Hypothalamus (tissue), 51 donors: ENCODE measurements at places on chromosomes 13 and 19.

GRCh38 chr13:59119475-59119874 lies 1044.3 kb downstream of the DIAPH3 start:
- no peak for DNase-seq

GRCh38 chr13:97535614-97536013 lies 101.6 kb downstream of the RAP2A start:
- no peak for DNase-seq

GRCh38 chr13:112688560-112689302 lies 1.1 kb upstream of the ATP11A start:
- no peak for DNase-seq

DNA sequence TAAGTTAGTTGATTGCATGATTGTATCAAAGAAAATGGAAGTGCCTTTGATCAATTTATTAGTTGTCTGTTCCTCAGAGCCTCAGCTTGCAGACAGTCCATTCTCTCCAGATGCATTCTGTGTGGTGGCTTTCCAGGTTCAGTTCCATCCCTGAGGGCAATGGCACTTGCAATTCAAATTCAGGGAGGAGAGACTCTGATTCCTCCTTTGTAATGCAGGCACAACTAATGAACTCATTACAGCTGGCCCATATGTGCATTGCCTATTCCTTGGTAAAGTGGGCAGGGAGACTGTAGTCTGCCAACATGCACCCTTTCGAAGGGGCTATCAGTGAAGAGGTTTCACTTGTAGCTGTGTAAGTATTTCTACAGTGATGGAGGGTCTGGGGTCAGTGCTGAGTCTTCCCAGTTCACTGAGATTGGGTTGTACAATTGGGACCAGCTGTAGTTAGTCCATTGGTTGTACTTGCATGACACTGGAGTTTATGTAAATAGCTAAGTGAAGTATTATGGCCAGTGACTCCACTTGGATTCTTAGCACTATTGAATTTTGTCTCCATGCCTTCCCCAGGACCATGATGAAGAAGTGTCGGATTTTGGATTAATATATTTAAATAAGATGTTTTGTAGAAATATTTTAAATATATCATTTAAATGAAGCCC lies 401.7 kb downstream of the GPC6 start:
- no peak for DNase-seq

DNA sequence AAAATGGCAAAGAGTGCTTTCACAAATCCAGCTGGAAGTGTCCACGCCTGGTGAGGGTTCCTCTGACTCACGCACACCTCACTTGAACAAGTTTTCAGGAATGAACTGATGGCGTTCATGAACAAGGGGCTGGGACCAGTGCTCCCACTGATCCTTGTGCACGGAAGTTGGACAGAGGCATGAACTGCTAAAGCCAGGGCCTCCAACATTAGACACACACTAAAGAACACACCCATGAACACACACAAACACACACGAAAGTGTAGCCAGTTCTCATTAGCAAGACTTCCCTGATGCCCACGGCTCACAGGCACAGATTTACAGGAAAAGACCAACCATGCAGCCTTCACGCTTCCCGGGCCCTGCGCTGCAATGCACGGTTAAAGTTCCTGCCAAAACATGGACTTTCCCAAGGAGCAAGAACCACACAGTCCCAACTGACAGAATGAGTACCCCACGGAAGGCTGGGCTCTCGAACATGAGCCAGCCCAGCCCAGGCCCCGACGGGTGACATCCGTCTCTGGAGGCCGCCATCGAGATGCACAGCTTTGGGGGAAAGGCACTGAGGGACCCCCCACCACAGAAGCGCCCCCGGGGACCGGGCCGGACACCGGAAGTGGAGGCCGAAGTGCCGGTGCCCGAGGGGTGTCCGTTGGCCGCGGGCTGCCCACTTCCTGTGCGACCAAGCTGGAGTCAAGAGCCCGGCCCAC lies 808 bp downstream of the DNMT1 start:
- no peak for DNase-seq

- no peak for DNase-seq
These were observed 463.3 kb downstream of the ITGBL1 start for GRCh38 chr13:101915755-101916107.

GRCh38 chr19:54418030-54418929 lies 3.0 kb downstream of the TTYH1 start:
- DNase-seq: no peak

GRCh38 chr13:21557995-21558394 lies 46.0 kb downstream of the MICU2 start:
- no peak for DNase-seq

DNA sequence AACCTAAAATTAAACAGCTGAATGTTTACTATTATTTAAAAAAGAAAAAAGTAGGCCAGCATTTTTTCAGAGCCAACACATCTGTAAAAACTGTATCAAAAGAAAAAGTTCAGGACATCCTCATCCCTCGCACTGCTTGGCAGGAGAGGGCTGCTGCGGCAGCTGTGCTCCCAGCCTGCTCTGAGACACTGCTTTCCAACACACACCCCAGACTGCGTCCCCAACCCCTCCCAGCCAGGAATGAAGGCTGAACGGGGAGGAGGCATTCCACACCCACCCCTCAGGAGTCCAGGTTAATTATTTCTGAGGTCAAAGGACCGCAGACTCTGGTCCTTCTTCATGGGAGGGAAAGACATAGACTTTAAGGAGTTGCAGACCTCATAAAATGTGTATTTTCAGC lies 43.1 kb downstream of the COL4A1 start:
- no peak for DNase-seq

- no peak for DNase-seq
These were observed 27.5 kb upstream of the ANKRD10 start for GRCh38 chr13:110942248-110942981.

DNA sequence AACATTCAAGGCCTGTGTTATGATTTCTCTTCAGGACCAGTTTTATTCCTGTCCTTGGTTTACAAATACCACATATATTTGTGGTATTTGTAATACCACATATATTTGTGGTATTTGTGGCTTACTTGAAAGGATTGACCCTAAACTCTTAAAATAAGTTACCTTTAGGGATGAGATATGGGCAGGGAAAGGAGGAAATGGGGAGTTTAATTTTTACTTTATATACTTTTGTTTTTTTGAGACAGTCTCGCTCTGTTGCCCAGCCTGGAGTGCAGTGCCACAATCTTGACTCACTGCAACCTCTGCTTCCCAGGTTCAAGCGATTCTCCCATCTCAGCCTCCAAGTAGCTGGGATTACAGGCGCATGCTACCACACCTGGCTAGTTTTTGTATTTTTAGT lies 2.3 kb upstream of the TGDS start:
- DNase-seq: no peak

- no peak for DNase-seq
These were observed 121.5 kb upstream of the SLC10A2 start for GRCh38 chr13:103187721-103188156.
